ENCODE measurements at places on chromosomes 1 and 21. TPM values are rescaled to one million over a fixed set of nuclear protein-coding genes. Genes with fewer than 3 reads are reported as not detected.
A peak's percentile ranks its signal among the peaks of the same experiment; 100 is the strongest.

- no peak for DNase-seq
These were observed 156.3 kb downstream of the CRB1 start for GRCh38 chr1:197424380-197424779.

GRCh38 chr1:5765483-5765882 is 226.7 kb downstream of the NPHP4 start:
- DNase-seq: no peak

- no peak for DNase-seq
These were observed 31.4 kb downstream of the DDR2 start for GRCh38 chr1:162663589-162664106.

DNA sequence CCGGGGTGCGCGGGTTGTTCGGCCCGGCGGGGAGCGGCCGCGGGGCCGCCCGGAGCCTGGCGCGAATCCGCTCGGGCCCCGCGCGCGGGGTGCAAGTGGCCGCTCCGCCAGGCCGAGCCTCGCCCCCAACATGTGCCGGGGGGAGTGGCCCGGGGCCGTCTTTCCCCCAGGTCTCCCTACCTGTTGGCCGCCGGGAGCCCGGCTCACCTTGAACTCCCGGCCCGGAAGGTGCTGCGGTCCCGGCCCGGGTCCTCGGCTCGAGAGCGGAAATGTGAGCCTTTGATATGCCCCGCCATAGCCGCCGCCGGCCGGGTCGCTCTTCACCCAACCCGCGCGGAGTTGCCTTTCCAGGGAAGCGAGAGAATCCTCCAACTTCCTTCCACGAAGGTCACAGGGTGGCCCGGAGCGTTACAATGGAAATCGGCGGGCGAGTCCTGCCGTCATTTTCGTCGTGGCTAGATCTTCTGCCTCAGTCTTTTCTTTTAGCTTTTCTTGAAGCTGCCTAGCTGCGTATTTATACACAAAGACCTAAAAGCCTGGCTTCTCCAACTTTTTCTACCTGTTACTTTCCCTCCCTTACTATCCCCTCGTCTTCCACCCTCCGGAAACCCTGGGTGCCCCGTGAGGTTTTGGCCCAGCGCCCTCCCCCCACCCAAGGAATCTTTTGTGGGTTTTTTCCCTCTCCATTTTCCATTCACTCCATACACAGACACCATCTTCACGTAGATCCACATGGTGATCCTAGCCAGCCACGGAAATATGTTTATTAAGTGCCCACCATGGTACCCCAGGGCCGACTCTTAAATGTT is 867 bp downstream of the PTGFRN start:
- DNase-seq: peak; percentile 26

- DNase-seq: peak; percentile 23
These were observed at the start of gene PKP1 for GRCh38 chr1:201282931-201283829. PKP1 (plus strand) TSS chr1:201283506; CDS start chr1:201283703, 197 bp downstream.

DNA sequence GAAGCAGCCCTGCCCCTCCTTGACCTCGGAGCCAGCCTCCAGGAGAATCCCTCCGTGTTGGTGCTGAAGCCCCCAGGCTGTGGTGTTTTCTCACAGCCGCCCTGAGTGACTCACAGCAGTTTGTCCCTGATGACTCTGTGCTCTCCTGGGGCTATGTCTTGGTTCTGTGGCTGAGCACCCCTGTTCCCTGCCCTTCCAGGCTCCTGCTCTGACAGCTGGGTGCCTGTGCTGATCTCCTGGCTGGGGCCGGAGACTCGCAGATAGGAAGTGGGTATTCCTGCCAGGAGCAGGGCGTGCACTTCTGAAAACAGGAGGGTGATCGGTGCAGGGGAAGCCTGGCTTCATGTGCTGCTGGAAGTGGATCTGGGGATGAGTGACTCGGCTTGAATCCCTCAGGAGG is 34.5 kb downstream of the POFUT2 start:
- no peak for DNase-seq

DNA sequence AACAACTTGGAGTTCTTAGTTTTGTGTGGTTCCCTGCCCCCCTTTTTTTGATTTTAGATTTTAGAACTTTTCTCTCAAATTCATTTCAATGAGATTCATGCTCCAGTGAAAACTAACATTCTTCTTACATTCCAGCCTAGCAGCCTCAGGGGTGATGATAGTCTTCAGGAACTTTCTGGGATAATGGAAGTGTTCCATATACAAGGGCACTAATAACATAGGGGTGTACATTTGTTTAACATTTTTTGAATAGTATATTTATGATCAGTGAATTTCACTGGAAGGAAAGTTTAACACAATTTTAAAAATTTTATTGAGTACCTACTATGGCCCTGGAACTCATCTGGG is 61.4 kb upstream of the ZNF648 start:
- no peak for DNase-seq

GRCh38 chr1:33957854-33958253 is 94.0 kb downstream of the HMGB4 start:
- no peak for DNase-seq

GRCh38 chr1:164635059-164635802 is 76.2 kb downstream of the PBX1 start:
- no peak for DNase-seq

DNA sequence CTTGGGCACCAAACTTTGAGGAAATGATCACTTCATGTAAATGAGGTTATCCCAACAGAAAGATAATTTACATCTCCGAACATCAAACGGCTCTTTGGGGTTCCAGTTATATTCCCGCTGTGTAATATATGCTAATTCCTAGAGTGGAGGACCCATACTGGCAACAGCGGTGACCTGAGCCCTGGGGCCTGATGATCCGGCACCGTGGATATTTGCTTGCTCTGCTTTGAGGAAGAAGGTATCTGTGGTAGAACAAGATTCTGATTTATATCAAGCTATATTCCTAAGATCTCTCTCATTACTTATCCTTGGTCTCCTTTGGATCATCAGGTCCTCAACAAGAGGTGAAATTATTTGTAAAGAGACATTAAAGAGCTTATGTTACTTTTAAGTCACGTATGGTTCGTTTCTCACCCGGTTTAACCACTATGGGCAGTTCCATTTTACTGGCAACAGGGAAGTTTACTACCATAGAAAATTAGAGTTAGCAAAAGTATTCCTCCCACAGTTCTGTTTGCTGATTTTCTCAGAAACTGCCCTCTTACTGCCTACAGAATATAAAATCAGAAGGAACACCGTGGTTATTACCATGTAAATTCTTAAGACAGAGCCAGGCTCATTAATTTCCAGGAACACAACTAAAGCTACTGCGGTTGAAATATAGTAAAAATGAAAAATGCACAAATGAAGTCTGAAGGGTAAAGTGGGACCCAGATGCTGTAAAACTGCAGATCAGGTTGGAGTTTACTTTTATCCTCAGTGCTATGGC is 56.7 kb downstream of the MRPL39 start:
- DNase-seq: no peak

- no peak for DNase-seq
These were observed 66.2 kb downstream of the CD46 start for GRCh38 chr1:207817778-207818751.

- no peak for DNase-seq
These were observed 53.6 kb upstream of the LAX1 start for GRCh38 chr1:203711251-203712007.

GRCh38 chr1:178724376-178724727 is 692 bp upstream of the RALGPS2 start:
- DNase-seq: no peak

DNA sequence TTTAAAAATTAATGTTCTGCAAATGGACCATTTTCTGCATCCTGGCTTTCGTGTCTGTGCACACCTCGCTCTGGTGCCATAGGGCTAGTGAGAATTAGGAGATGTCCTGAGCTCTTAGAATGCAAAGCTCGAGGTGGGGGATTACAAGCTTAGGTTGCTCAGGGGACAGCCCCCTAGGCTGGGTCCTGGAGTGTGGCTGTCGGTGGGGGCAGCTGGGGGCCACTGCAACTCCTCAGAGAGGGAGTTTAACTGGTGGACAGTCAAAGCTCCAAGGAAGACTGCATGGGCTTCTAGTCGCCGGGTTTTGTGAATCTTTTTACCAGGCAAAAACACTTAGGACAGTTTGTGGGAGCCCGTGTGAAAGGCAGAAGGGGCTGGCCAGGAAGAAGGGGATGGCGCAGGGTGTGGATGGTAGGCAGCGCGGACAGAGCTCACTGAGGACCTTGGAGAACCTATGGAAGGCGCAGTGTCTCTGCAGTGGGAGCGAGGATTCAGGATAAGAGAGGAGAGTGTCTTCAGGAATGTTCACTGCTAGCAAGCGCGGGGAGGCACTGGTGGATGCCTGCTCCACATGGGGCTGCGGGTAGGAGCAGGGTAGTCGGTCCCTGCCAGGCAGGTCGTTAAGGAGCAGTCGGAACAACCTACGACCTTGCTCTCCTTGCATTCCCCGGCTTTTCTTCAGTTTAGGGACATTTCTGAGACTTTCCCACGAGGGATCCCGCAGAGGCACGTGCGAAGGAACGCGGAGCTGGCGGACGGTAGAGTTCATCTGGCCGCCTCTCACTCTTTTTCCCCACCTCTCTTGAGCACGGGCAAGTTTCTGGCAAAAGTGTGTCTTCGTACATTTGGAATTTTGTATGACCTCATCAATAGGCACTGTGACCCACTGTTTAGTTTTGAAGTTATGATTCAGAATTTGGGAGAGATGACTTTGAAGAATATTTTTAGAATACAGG is 12.9 kb upstream of the KCNE1 start:
- no peak for DNase-seq

GRCh38 chr1:226797151-226797550 is 58.1 kb upstream of the ITPKB start:
- no peak for DNase-seq

DNA sequence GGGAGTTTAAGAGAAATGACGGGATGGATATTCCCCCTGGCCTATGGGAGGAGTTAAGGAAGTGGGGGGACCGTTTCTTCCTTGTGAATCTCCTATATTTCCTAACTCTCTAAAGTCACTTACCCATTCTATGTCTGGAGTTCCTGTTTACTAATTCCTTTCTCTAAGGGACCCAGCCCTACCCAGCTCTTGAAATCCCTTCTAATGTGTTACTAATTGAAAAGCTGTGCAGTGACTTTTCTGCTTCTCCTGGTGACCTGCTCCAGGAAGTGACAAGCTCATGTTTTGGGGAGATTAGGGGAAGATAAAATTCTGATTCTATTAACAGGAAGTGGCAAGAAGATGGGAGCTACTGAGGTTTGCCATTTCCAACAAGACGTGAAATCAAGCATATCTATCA is 4.0 kb upstream of the SAMSN1 start:
- DNase-seq: no peak

DNA sequence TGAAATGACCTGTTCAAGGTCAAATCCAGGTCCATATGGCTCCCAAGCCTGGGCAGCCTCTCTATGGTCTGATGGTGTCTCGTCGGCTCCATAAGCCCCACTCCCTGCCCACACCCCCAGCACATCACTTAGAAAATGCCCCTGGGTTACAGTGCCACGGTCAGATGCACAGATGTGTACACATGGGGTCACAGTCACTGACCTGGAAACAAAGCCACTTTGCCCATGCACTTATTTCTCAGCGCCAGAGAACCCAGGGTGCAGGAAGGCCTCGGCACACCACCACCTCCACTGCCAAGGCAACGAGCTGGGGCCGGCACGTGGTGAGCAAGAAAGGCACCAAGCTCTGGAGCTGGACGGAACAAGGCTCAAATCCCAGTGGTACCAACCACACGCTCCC is 24.7 kb downstream of the IFFO2 start:
- no peak for DNase-seq

DNA sequence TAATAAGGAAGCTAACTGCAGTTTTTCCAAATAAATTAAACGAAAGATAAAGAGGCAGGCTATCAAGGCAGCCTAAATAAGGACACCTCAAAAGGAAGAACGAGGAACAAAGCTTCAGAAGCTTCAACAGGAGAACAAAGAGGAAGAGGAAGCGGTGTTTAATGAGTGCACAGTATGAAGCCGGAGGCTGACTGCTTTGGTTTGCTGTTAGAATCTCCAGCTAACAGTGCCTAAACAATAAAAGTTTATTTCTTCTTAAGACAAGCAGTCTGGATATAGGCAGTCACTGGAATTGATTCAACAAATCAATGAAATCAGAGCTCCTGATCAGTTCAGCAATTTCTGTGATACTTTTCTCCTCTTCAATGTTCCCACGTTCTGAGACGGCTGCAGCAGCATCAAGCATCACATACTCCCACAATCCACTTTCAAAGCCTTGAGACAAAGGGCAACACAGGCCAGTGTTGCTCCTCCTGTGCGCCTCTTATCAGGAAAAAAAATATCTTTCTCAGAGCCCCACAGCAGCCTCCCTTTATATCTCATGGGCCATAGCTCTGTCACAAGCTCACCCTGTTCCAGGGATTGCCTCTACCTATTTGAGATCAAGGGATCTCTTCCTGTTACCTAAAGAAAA is 365.6 kb upstream of the ST6GALNAC5 start:
- DNase-seq: peak; percentile 10

- DNase-seq: no peak
These were observed 2.9 kb downstream of the CD1B start for GRCh38 chr1:158328426-158328825.

DNA sequence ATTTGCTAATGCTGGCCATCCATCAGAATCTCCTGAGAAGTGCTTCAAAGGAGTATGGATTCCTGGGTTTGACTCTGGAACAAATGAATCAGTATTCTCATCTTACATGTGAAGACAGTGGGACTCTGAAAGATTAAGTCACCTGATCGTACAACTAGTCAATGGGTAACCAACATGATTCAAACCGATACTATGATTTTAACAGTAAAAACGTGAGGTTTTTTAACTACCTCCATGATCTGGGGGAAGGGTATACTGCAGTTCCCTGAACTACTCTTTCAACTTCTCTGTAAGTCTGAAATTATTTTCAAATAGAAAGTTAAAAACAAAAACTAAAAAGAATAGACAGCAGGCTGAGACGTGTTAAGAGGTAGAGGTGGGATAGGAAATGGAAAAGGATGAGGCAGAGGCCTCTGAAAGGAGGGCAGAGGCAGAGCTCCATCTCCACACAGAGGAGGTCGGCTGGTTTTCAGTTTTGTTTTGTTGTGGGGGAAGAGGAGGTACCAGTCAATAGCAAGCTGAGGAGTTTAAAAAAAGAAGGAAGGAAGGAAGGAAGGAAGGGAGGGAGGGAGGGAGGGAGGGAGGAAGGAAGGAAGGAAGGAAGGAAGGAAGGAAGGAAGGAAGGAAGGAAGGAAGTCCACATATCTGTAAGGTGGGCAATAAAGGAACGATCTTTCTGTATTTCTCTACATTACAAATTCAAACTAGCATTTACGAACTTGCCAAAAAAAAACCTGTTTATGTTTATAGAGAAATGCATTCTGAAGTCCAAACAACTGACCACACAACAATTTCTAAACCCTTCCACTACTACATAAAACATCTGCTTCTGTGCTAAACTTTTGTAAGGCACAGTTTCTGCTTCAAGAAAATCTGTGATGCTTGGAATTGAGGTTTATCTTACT is 213.1 kb downstream of the RERE start:
- no peak for DNase-seq

GRCh38 chr1:230796626-230797025 is 49.4 kb downstream of the CAPN9 start:
- DNase-seq: no peak

Gene SPRR2B
- total RNA-seq: not detected

Gene TMEM82
- total RNA-seq: not detected

Gene KIF17
- total RNA-seq: 1.6 TPM

Gene EXO1
- total RNA-seq: 49.3 TPM

Gene MEAF6
- total RNA-seq: 77.3 TPM

Gene VCAM1
- 8.7 TPM for total RNA-seq

Gene CD247
- 2.8 TPM for total RNA-seq

Gene LCE3D
- not detected for total RNA-seq

Gene BRWD1
- 38.4 TPM for total RNA-seq

Gene B3GALT5
- 2.6 TPM for total RNA-seq

Gene PGLYRP4
- not detected for total RNA-seq

Gene CAPN9
- 2.0 TPM for total RNA-seq
